CD8-positive, alpha-beta memory T cell (primary cell): ENCODE measurements at places on chromosomes 6 and 20. TPM values are rescaled to one million over a fixed set of nuclear protein-coding genes. Genes with fewer than 3 reads are reported as not detected.
A peak's percentile ranks its signal among the peaks of the same experiment; 100 is the strongest.

Gene PET117
- polyA plus RNA-seq: 36.0 TPM

Gene GTF2H4
- 7.5 TPM for polyA plus RNA-seq

Gene FOXQ1
- not detected for polyA plus RNA-seq

- no peak overlapping the region for H3K4me3 ChIP-seq
- H3K27ac ChIP-seq: no peak overlapping the region
- DNase-seq: no peak
- H3K27me3 ChIP-seq: no peaks in the 10 kb centered on the region
- H3K36me3 ChIP-seq: no peaks in the 10 kb centered on the region
Observed at GRCh38 chr6:74936886-74937285, 269.0 kb downstream of the COL12A1 start.

GRCh38 chr6:138107078-138107751 lies at the start of gene PERP:
PERP (minus strand) TSS chr6:138107419; CDS start chr6:138107340, 79 bp downstream.
- H3K27ac ChIP-seq: peak within 1 kb of the TSS; percentile 2
- peak within 1 kb of the TSS; percentile 31 for H3K4me3 ChIP-seq
- DNase-seq: peak; percentile 63
- peaks cover 10% of the 10 kb centered on the region for H3K27me3 ChIP-seq

- H3K27ac ChIP-seq: no peak overlapping the region
- H3K4me3 ChIP-seq: no peak overlapping the region
- DNase-seq: no peak
- no peaks in the 10 kb centered on the region for H3K27me3 ChIP-seq
- no peaks in the 10 kb centered on the region for H3K36me3 ChIP-seq
Observed at GRCh38 chr6:14107711-14108494, 9.7 kb upstream of the CD83 start.

DNA sequence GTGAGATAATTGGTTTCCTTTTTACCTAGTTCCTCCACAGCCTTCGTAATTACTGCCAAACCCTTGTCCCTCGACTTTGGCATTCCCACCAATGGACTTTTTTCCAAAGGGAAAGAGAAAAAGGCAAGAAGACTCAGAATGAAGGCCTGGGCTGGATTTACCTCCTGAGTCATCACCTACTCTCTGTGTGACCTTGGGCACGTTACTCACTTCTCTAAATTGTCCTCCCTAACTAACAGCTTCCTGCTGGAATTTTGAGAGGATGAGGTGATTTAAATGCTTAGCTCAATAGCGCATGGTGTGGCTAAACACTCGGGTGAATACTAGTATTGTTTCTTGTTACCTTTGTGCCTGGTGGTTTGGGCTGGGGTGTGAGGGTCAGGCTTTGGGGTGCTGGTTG lies 146.6 kb downstream of the DHX35 start:
- H3K36me3 ChIP-seq: no peaks in the 10 kb centered on the region
- H3K4me1 ChIP-seq: no peaks in the 10 kb centered on the region
- DNase-seq: no peak
- peaks cover 5% of the 10 kb centered on the region for H3K27me3 ChIP-seq

DNA sequence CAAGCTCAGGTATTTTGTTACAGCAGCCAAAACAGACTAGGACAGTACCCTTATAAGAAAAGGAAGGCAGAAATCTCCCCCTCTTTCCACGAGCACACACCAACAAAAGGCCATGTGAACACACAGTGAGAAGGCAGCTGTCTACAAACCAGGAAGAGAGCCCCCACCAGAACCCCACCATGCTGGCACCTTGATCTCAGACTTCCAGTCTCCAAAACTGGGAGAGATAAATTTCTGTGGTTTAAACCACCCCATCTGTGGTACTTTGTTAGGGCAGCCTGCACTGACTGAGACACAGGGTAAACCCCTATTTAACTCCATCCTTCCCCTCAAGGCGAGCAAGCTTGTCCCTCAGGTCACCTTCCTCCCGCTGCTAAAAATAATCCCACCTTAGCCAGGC lies 475.8 kb upstream of the JARID2 start:
- H3K4me1 ChIP-seq: no peaks in the 10 kb centered on the region
- no peaks in the 10 kb centered on the region for H3K27me3 ChIP-seq
- H3K27ac ChIP-seq: no peak overlapping the region
- no peaks in the 10 kb centered on the region for H3K36me3 ChIP-seq
- H3K4me3 ChIP-seq: no peak overlapping the region

- H3K36me3 ChIP-seq: peaks cover 51% of the 10 kb centered on the region
- H3K4me1 ChIP-seq: peaks cover 43% of the 10 kb centered on the region
- peak overlapping the region; percentile 84 for H3K27ac ChIP-seq
- H3K4me3 ChIP-seq: peak overlapping the region; percentile 77
- DNase-seq: peak; percentile 66
Observed at GRCh38 chr6:32974016-32974333, 5.6 kb downstream of the BRD2 start.

- no peak for DNase-seq
- H3K27me3 ChIP-seq: no peaks in the 10 kb centered on the region
- peaks cover 43% of the 10 kb centered on the region for H3K4me1 ChIP-seq
- no peak overlapping the region for H3K27ac ChIP-seq
- H3K36me3 ChIP-seq: no peaks in the 10 kb centered on the region
Observed at GRCh38 chr6:142568857-142569597, 267.2 kb downstream of the ADGRG6 start.

GRCh38 chr6:35810971-35811698 lies 6.0 kb downstream of the LHFPL5 start:
- no peak for DNase-seq
- H3K4me3 ChIP-seq: no peak overlapping the region
- no peaks in the 10 kb centered on the region for H3K4me1 ChIP-seq
- H3K27ac ChIP-seq: no peak overlapping the region

DNA sequence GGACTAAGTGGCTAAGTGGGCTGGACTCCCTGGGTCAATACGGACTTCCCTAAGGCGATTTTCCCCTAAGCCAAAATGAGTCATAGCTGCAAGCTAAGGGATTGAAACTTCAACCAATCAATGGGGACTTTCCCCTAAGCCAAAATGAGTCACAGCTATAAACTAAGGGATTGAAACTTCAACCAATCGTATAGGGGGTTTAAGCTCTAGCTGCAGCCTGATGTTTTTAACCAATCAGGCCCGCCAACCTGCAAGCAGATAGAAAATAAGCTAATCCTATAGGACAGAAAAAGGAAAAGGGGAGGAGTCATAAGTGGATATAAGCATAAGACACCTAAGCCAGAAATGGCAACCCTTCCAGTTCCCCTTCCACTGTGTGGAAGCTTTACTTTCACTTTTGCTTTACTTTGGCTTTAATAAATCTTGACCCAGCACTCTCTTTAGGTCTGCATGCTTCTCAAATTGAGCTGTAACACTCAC lies 655.0 kb upstream of the HS3ST5 start:
- H3K4me1 ChIP-seq: no peaks in the 10 kb centered on the region
- no peak overlapping the region for H3K27ac ChIP-seq
- no peak overlapping the region for H3K4me3 ChIP-seq
- no peaks in the 10 kb centered on the region for H3K36me3 ChIP-seq
- no peaks in the 10 kb centered on the region for H3K27me3 ChIP-seq
- DNase-seq: no peak

- H3K27me3 ChIP-seq: no peaks in the 10 kb centered on the region
- DNase-seq: no peak
- H3K4me3 ChIP-seq: no peak overlapping the region
- no peak overlapping the region for H3K27ac ChIP-seq
Observed at GRCh38 chr6:11196511-11197174, 35.8 kb downstream of the NEDD9 start.

DNA sequence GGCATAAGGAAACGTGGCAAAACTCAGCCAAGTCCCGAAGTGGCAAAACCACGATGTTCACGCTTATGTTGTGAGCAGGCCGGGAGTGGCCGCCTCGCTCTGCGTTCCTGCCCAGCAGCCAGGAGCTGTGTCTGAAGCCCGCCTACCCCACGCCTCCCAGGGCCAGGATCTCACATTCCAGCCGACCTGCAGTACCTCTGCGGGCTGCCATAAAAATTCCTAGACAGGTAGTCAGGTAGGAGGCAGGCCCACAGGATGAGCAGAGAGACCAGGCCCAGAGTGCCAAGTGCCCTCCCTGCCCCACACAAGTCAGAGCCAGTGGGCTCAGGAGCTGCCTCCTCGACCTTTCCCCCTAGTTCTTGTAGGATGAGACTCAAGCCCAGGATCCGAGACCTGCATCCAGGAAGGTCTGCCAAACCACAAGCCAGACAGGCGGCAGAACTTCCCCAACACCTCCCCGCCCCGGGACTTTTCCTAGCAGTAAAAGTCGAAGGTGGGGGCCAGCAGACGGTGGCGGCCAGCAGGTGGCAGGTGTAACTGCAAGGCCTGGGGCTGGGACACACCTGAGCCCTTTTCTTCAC lies 16.7 kb downstream of the PMEPA1 start:
- no peaks in the 10 kb centered on the region for H3K4me1 ChIP-seq
- H3K27me3 ChIP-seq: no peaks in the 10 kb centered on the region
- no peak overlapping the region for H3K27ac ChIP-seq
- no peak for DNase-seq

- no peak for DNase-seq
- no peak overlapping the region for H3K27ac ChIP-seq
- H3K4me1 ChIP-seq: no peaks in the 10 kb centered on the region
- H3K36me3 ChIP-seq: peaks cover 12% of the 10 kb centered on the region
Observed at GRCh38 chr20:58698741-58699622, 6.4 kb downstream of the NPEPL1 start.

- H3K27me3 ChIP-seq: no peaks in the 10 kb centered on the region
- no peak overlapping the region for H3K27ac ChIP-seq
- H3K36me3 ChIP-seq: no peaks in the 10 kb centered on the region
- H3K4me3 ChIP-seq: no peak overlapping the region
- H3K4me1 ChIP-seq: no peaks in the 10 kb centered on the region
- DNase-seq: no peak
Observed at GRCh38 chr20:38199501-38200390, 34.7 kb upstream of the TGM2 start.

DNA sequence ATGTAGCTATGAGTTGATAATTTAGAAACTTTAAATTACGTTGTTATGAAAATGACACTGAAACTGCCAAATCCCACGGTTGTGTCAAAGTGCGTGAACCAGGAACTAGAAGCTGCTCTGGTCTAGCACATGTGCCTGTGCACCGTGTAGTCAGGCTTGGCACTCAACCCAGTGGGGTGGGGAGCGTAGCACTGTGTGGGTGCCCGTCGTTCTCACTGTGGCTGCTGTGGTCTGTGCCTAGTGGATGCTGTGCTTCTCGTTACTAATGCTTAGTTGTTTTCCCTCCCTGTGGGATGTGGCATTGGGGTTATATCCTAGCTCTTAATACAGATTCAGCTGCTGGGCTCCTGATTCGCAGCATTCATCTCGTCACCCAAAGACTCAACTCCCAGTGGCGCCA lies 46.2 kb upstream of the ADIG start:
- H3K27ac ChIP-seq: no peak overlapping the region
- peaks cover 45% of the 10 kb centered on the region for H3K36me3 ChIP-seq
- no peaks in the 10 kb centered on the region for H3K4me1 ChIP-seq
- DNase-seq: peak; percentile 2
- H3K4me3 ChIP-seq: no peak overlapping the region

- no peaks in the 10 kb centered on the region for H3K36me3 ChIP-seq
- no peaks in the 10 kb centered on the region for H3K4me1 ChIP-seq
- no peaks in the 10 kb centered on the region for H3K27me3 ChIP-seq
- no peak for DNase-seq
Observed at GRCh38 chr6:163717106-163717764, 302.7 kb downstream of the QKI start.
